ENCODE measurements at places on chromosomes 3 and 15. TPM values are rescaled to one million over a fixed set of nuclear protein-coding genes. Genes with fewer than 3 reads are reported as not detected.

Gene BLM
- total RNA-seq, result 9.8 TPM

Gene MCF2L2
- 0.15 TPM for total RNA-seq

Gene MME
- total RNA-seq, result 3.8 TPM

Gene FAM107A
- total RNA-seq, result 83.0 TPM

Gene KBTBD12
- not detected for total RNA-seq

Gene PTPN23
- total RNA-seq, result 26.2 TPM

Gene SPATA12
- total RNA-seq, result 0.13 TPM

Gene EPHA3
- total RNA-seq, result 0.07 TPM

Gene GALNT15
- 5.3 TPM for total RNA-seq

Gene GOLGA8R
- not detected for total RNA-seq

Gene MAP6D1
- total RNA-seq, result 3.1 TPM

Gene BMF
- 4.5 TPM for total RNA-seq

Gene CCK
- not detected for total RNA-seq

Gene SEMA6D
- 7.0 TPM for total RNA-seq

Gene IMPG2
- total RNA-seq, result 0.07 TPM

Gene LOXL1
- total RNA-seq, result 2.5 TPM

Gene SMAD6
- total RNA-seq, result 25.6 TPM

Gene PTPRG
- total RNA-seq, result 24.6 TPM

Gene FLNB
- total RNA-seq, result 440 TPM

Gene SNX4
- total RNA-seq, result 36.5 TPM

Gene SCN11A
- total RNA-seq, result not detected

Gene ERC2
- 0.13 TPM for total RNA-seq

Gene NAALADL2
- total RNA-seq, result 0.13 TPM

Gene C3orf70
- total RNA-seq, result 3.1 TPM

Gene GPD1L
- total RNA-seq, result 14.5 TPM

Gene ZNF619
- 3.7 TPM for total RNA-seq

Gene SPATA16
- total RNA-seq, result not detected

Gene PRTG
- total RNA-seq, result 8.5 TPM

Gene PARP3
- total RNA-seq, result 15.4 TPM

Gene ZNF660
- 0.49 TPM for total RNA-seq

Gene SSUH2
- not detected for total RNA-seq

Gene GOLGA6D
- total RNA-seq, result not detected

Gene COLQ
- total RNA-seq, result 0.93 TPM

Gene AGTR1
- not detected for total RNA-seq

Gene BCL2A1
- 0.13 TPM for total RNA-seq

All from mammary microvascular endothelial cell (primary cell).